Stimulated activated CD8-positive, alpha-beta memory T cell treated with anti-CD3 and anti-CD28 coated beads, Interleukin-7, amount 100 ng/mL, for 1 hour (primary cell): ENCODE measurements at places on chromosomes 3 and 15.

DNA sequence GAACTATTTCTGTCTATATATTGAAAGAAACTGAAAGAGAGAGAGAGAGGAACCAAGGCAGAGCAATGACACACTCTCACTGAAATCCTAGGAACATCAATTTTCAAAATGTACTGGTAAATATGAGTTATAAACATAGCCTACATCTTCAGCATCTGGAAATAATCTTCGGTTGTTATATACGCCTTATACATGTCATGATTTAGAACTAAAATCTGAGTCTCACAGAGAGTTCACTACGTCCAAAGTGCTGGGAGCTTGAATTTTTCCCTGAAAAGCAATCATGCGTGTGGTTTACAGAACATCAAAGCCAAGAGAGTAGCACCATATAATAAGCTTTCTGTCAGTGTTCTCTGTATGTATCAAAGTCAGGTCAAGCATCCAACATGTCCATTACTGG, 420.0 kb upstream of the CBLB start:
- no peak for DNase-seq

DNA sequence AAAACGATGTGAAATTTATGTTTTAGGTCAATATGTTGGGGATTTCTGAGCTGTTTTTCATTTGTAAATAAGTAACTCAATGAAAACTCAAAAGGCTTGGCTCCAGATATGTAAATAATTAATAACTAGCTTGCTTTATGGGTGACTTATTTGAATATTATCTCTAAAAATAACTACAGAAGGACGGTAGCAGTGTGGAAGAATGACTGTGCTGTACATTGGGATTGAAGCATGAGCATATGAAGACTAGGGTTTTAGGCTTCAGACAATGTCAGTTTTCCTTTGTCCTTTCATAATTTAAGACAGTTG, 343.9 kb downstream of the GRM7 start:
- no peak for DNase-seq

GRCh38 chr3:179730506-179730905, 77.7 kb downstream of the USP13 start:
- DNase-seq, result no peak

GRCh38 chr3:13709706-13710105, 160.8 kb downstream of the FBLN2 start:
- no peak for DNase-seq

DNA sequence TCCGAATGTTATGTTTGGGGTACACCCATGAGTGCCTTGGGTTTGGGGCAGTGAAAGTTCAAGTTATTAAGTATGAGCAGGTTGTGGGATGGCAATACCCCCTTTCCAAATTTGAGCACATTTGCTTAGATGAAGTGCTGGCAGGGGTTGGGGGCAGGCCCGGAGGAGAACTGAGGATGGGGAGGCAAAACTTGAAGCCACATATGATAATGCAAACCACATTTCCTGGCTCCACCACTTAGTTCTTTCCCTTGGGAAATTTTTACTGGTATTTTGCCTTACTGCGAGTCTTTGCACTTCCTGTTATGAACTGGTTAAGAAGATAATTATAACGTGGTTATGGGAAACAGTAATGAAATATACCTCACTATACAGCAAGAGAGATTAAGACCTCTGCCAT, 336.0 kb upstream of the ONECUT1 start:
- no peak for DNase-seq

GRCh38 chr15:91919014-91919534, 65.6 kb downstream of the SLCO3A1 start:
- DNase-seq, result no peak

DNA sequence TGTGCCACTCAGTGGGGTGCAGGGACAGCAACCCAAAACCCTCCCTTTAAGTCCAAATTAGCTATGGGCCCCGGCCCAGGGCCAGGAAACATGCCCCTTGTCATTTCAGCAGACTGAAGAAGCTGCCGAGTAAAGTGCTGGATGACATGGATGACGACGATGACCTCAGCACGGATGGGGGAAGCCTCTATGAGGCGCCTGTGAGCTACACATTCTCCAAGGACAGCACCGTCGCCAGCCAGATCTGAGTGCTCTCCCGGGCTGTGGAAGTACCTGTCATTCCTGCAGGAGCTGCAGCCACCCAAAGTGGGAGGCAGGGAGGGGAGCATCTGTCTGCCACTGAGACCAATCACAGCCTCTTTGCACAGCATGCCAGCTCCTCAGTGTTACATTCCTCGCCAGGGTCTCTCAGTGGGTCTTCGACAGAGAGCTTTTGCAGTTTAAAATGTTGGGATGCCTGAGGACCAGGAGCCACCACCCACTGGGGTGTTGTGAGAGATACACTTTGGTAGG, 44.4 kb upstream of the MYZAP start:
- DNase-seq, result no peak

DNA sequence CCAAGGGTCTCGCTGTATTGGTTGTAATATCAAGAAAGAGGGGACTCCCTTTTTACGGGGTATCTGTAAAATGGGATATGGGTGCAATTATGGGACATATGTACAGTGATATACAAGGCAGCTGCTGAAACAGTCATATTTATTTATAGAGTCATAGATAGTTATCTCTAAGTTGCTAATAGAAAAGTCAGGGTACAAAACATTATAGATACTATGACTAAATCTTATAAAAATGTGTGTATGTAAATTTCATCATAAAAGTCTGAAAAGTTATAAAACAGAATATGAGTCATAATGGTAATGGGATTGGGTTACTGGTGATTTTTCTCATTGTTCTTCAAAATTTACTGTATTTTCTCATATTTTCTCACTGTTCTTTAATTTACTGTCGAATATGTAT, 344.9 kb upstream of the SLCO3A1 start:
- DNase-seq, result no peak

DNA sequence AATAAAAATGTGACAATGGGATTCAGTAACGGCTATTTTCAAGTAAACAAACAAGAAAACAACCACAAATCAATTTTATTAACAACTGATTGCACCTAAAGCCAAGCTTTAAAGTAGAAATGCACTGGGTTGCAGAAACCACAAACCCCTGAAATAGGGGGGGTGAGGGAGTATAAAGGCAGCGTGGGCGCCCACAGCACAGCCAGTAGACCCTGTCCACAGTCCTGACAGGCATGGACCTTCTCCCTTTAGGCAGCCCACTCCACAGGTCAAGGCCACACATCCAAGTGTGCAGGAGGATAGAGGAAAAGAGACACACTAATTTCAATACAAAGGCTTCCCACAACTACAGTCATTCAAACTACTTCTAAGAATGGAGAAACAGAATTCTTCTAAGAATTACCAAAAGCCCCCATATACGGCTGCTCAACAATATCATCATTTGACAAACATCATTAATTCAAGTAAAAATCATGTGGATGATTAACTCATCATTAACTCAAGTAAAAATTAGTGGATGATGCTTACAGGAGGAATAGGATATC, 48.7 kb downstream of the CHSY1 start:
- DNase-seq, result no peak

DNA sequence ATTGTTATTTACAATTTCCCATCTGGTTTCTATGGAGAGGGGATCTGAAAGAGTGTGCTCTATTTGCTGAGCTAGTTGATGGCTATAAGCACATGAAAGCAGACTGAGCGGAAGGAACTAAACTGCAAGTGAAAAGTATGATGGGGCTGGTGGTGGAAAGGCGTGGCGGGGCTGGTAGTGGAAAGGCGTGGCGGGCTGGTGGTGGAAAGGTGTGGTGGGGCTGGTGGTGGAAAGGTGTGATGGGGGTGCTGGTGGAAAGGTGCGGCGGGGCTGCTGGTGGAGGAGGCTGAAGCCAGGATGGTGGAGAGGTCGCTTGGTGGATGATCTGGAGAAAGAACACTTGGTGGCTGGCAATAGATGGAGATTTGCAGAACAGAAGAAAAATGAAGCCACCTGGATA, 136.7 kb downstream of the FMN1 start:
- no peak for DNase-seq

DNA sequence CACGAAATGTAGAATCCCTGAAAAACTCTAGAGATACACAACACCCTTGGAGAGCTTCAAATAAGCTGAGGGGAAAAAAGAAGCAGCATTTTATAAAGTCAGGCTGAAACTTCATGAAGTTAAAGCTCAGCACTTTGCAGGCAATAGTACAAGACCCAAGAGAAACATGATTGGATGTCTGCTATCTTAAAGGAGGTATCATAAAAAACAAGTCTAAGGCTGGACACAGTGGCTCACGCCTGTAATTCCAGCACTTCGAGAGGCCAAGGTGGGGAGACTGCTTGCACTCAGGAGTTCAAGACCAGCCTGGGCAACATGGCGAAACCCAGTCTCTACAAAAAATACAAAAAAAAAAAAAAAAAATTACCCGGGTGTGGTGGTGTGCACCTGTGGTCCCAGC, 42.9 kb downstream of the NPTN start:
- DNase-seq, result no peak

DNA sequence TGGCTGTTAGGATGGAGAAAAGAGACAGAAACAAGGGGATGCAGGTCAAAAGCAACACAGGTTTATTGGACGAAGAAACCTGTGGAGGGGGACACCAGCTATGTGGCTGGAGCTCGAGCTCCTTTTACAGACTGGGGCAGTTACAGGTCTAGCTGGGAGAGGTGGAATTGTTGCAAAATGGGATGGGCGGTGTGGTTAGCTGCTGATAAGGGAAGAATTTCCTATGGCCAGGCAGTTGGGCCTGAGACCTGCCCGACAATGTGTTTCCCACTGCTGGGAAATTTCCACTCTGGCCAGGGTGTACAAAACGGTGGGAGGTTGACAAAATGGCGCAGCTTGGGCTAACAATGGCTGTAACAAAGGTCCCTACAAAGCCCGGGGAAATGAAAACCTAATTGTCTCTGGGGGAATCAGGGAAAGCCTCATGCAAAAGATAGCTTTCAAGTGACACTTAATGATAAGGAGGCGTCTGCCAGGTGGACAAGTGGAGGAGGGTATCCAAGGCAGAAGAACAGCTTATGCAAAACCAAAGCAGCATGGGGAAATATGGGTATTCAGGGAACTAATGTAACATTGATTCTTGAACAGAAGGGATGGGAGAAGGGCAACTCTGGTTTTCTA, 137.4 kb upstream of the SGO1 start:
- DNase-seq, result no peak

DNA sequence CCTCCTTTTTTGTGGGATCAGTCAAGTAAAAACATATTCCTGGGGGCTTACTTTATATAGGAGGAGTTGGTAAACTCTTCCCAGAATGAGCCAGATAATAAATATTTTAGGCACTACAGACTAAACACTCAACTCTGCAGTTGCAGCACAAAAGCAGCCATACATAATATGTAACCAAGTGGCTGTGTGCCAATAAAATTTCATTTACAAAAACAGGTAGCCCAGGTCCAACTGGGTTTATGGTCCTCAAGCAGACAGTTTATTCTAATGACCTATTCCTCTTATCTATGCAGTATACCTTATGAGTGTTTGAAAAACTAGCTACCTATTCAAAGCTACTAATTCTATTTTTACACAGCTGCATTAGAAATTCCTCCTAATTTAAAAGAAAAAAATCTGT, 61.8 kb downstream of the FAIM start:
- DNase-seq, result no peak

- DNase-seq, result no peak
These were observed 1.3 kb upstream of the TWF2 start for GRCh38 chr3:52240059-52240885.

DNA sequence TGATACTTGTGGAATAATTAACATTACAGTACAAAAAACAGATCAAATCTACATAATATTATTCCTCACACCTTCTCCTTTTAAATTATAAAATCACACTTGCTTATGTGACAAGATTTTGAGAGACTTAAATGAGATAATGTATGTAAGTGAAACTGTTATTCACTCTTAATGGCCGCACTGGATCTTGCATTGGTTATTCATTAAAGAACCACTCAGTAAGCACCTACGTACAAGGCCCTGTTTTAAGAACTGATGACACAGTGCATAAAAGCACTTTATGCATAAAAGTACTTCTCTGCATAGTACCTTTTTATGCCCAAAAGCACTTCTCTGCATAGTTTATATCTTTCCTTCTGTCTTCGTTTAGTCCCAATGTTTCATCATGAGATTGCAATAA, 172.1 kb downstream of the GOLGA6L6 start:
- no peak for DNase-seq

DNA sequence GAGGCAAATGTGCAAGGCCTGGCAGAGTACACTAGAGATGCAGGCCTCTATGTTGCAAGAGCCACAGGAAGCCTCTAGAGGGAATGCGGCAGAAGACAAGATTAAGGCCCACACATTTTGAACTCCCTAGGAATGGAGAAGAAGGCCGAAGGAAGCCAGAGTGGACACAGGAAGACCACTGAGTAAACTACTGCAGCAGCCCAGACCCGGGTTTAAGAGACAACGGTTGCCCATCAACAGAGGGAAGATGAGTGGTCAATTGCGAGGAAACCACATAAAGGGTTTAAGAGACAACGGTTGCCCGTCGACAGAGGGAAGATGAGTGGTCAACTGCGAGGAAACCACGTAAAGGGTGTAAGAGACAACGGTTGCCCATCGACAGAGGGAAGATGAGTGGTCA, 14.6 kb downstream of the CHSY1 start:
- DNase-seq, result no peak

DNA sequence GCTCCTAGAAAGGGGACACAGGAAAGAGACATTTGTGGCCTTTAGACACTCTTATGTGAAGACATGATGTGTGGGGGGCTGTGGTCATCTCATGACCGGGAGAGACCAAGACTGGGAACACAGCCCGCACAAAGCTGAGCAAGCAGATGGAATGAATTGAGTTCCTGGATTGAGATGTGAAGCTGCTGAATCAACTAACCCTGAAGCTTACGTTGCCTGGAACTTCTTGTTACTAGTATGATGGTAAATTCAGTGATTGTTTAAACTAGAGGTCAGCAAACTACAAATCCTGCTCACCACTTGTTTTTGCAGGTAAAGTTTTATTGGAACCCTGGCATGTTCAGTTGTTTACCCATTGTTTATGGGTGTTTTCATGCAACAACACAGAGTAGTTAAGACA, 83.4 kb upstream of the BHLHE40 start:
- DNase-seq, result no peak

- DNase-seq, result no peak
These were observed 67.2 kb downstream of the CRTC3 start for GRCh38 chr15:90596943-90597342.

- no peak for DNase-seq
These were observed 12.7 kb upstream of the ACTC1 start for GRCh38 chr15:34808016-34808415.

DNA sequence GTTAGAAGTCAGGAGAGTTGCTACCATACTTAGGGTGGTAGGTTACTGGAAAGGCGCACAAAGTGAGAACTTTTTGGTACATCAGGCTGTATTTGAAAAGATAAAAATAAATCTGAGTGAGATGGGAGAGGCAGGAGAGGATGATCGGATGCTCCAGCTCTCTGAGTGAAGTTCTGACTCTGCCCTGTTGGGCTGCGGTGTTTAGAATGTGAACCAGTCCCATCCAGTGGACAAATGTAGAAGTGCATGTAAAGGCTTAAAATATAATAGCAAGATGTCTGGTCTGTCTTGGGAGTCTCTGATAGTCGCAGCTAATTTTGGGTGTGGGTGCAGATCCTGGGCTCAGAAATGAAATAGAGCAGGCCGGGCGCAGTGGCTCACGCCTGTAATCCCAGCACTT, 30.4 kb downstream of the ACKR2 start:
- DNase-seq, result no peak
